ENCODE measurements at places on chromosomes 1 and 21.

DNA sequence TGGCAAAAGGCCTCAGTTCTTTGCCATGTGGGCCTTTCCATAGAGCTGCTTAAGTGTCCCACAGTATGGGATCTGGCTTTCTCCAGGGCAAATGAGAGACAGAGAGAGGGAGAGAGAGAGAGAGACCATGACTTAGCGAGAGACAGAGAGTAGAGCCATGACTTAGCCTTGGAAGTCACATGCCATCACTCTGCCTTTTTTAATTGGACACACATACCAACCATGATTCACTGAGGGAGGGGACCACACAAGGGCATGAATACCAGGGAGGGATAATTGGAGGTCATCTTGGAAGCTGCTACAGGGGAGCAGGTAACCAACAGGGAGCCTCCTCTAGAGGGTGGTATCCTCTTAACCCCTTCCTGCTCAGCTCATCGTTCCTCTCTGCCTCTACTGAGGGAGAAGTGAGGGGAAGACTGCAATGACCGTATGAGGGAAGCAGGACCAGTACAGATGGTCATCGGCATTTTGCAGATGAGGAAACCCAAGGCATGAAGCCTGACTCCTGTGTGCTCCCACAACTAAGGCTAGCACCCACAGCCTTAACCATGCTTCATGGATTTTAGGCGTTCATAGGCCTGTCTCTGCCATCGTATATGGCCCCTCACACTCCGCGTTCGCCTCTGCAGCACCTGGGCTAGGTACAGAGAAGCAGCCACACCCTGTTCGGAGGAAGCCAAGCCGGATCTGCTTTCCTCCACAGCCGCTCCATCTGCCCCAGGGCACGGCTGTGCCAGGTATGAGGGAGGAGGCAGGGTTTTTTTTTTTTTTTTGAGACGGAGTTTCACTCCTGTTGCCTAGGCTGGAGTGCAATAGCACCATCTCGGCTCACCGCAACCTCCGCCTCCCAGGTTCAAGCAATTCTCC lies 38.6 kb downstream of the MEF2D start:
- no peak for DNase-seq

- DNase-seq = no peak
Observed at GRCh38 chr1:23625929-23626535, 65.6 kb upstream of the RPL11 start.

DNA sequence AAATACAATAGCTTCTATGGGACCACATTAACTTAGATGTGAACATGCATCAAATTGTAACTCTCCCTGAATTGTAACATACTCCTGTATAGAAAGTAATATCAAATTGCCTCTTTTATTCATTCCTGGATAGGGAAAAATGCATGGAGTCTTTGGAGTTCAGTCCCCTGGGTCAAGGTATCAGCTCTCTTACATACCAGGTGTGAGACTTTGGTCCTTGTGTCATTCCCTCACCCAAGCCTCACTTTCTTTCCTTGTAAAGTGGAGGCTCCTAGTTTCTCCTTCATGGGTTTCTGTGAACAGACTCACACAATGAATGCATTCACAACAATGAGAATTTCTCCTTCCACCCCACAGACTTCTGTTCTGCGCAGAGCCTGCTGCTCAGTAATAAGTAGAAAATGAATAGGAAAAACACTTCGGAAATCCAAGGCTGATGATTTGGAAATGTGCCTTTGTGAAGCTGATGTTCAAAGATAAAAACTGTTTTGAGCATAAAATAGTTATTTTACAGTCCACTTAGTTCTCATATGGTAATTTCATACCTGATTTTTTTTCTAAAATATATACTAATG lies 185.3 kb downstream of the AK5 start:
- no peak for DNase-seq

DNA sequence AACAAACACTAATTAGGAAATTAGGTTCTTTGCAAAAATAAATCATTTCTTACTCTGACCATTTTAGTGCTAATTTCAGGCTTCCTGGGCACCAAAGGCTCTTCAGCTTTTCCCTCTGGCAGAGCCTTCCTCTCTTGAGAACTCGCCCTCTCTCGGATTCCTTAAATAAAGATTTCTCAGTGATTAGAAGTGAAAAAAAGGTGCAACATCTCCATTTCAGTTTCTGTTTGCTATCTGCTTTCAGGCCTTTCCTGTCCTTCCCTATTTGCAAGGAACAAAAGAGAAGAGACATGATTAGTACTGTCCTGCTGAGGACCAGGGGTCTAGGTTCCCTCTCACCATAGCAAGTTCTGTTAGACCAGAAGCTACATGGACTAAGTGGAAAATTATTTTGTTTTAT lies 27.8 kb upstream of the CACYBP start:
- no peak for DNase-seq

GRCh38 chr1:36411674-36412648 lies 14.3 kb upstream of the LSM10 start:
- peak; percentile 8 for DNase-seq

- no peak for DNase-seq
Observed at GRCh38 chr1:109721971-109722370, 9.9 kb downstream of the GSTM5 start.

- DNase-seq = no peak
Observed at GRCh38 chr1:20275319-20275925, 15.3 kb upstream of the VWA5B1 start.

DNA sequence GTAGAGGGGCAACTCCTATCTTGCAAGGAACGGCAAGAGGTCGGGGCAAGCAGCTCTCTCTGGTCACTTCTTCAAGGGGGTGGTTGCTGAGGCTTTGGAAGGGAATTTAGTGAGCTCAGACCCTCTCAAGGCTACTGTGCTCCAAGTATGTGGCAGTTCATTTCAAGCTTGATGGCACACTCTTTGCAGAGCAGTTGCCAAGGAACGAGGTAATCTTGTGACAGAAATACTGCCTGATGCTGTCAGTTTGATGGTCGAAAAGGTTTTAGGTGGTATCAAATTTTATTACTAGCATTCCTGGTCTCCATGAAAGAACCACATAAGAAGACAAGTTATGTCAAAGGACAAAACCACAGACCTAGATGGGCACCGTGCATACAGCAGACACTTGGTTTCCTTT lies 13.1 kb downstream of the CFAP298 start:
- no peak for DNase-seq

- no peak for DNase-seq
Observed at GRCh38 chr21:43024439-43025136, 50.2 kb downstream of the PKNOX1 start.

DNA sequence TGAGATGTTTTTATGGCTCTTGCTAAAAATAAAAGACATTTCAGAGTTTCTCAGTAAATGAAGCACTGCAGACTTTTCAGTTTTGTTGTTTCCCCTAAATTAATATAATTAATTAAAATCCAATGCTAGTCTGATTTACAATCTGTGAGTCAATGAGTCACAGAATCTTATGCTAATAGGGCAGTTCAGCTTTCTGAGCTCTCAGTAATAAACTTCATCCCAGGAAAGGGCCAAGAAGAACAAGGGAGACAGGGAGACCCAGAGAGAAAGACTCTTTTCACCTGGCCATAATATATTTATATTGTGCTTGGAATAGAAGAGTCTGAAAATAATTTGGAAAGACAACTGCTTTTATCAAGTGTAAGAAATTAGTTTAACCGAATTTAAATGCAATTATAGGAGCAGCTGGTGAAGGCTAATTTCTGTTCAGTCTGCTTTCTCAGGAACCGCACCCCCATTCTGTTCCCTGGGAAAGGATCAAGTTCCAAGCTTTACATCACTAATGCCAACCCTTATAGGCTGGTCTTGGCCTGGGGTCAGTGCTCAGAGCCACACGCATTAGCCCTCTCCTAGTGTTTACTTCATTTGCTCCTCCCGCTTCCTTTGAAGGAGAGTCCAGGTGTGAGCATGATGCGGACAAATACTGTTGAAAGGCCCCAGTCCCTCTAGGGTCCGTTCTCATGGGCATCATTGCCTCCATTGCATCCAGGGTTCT lies 145.6 kb downstream of the ZBTB18 start:
- no peak for DNase-seq

- no peak for DNase-seq
Observed at GRCh38 chr1:11680270-11681070, 478 bp downstream of the MAD2L2 start.

DNA sequence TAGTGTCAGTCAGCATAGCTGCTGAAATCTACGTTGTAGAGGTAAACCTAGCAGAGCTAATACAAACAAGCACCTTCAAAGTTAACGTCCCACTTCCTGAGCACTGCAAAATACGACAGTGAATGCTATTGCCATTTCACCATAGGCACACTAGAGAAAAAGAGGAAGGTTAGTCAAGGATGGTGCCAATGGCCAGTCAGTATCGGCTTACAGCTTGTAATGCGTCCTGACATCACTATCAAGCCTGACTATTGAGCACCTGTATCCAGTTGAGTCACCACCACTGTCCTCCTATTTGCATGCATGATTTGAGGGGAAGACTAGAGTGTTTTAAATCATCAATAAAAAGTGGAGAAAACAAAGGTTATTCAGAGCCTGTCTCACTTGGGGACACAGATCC lies 34.4 kb downstream of the NUCKS1 start:
- DNase-seq = no peak

GRCh38 chr1:19096036-19096833 lies 113.8 kb downstream of the UBR4 start:
- DNase-seq = no peak

DNA sequence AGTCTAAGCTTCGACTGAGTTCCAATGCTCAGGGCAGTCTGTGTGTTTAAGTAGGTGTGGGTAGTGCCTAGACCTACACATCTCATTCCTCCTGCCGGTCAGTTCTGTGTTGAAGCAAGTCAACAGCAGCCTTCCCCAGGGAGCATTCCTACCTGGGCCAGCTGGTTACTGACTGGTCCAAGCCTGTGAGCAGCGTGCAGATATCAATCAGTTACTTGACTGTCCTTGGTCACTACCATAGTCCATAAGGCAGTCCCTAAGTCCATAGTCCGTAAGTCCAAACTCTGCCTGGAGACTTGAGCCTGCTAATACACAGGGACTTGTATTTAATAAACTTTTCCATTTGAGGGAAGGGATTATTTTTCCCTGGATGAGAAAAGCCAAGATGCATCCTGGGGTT lies 171.9 kb downstream of the PGBD5 start:
- DNase-seq = no peak

GRCh38 chr1:228463559-228464455 lies 23.4 kb upstream of the RNF187 start:
- DNase-seq = no peak

DNA sequence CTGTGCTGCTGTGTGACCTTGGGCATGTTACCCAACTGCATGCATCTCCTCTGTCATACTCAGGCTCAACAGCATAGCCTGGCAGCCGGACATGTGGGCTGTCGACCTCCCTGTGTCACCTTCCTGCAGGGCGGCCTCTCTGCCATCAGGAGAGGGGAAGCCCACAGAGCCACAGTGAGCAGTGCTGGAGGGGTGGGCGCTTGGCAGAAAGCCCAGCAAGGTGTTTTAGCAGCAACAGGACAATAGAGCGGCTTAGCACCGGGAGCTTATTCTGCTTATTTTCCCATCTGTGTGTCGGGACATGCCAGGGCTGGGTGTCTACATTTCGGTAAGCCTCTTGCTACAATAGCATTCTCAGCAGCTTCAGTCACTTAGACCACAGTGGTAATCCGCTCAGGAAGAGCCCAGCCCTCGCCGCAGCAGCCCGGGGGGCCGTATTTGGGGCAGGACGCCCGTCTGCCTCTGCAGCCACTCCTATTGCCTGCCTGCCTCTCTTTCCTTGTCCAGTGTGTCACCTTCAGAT lies 22.8 kb upstream of the CDK18 start:
- no peak for DNase-seq

DNA sequence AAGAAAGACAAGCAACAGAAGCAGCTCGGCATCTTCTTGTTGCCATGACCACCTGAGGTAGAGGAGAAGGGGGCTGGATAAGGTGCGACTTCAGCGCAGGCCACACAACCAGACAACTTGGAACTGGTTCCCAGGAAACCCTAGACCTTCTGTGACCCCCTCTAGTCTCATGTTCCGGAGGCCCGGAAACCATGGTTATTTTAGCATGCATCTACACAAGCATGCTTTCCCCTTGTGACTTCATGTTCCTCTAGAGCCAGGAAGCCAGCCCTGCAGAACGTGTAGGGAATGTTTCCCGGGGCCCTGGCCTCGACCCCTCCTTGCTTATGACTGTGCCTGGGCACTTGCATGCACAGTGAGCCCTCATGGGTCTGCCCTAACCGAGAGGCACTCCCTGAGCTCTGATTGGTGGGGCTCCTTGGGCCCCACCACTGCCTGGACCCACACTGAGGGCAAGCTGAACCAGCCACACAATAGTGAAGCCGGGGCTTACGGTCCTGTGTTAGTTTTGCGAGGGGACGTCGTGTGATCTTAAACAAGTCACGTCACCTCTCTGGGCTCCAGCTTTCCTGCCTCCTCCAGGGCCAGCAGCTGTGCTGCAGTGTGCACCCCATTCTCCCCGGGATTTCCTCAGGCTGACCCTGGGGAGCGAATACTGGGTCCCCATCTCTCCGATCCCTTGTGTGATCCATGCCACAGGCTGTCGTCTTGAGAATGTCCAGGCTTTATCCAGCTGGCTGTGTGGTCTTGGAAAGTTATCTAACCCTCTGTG lies 12.0 kb upstream of the MX2 start:
- no peak for DNase-seq

GRCh38 chr1:42835422-42835821 lies 11.0 kb upstream of the ZNF691 start:
- DNase-seq = no peak

- DNase-seq = no peak
Observed at GRCh38 chr1:60963167-60963940, 119.0 kb upstream of the NFIA start.

DNA sequence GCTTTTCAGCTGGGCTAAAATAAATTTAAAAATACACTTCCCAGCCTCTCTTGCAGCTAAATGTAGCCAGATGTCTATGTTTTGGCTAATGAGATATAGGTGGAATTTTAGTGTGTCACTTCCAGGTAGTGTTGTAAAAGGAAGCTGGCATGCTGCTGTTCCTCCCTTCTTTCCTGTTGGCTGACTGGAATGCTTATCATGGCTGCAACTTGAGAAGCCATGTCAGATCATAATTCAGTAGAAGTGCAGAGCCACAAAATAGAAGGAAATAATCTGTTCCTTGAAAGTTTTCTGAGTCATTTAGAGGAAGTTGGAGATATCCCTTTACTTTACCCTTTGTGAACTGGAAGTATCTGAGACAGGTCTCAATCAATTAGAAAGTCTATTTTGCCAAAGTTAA lies 10.9 kb upstream of the RBM15 start:
- DNase-seq = no peak

GRCh38 chr1:202315576-202316168 lies 26.1 kb downstream of the UBE2T start:
- DNase-seq = peak; percentile 58

Measured in stimulated activated CD4-positive, alpha-beta T cell treated with anti-CD3 and anti-CD28 coated beads, Interleukin-2, amount 100 ng/mL, for 4 hours (primary cell).